ENCODE measurements at places on chromosomes 6 and 20.

DNA sequence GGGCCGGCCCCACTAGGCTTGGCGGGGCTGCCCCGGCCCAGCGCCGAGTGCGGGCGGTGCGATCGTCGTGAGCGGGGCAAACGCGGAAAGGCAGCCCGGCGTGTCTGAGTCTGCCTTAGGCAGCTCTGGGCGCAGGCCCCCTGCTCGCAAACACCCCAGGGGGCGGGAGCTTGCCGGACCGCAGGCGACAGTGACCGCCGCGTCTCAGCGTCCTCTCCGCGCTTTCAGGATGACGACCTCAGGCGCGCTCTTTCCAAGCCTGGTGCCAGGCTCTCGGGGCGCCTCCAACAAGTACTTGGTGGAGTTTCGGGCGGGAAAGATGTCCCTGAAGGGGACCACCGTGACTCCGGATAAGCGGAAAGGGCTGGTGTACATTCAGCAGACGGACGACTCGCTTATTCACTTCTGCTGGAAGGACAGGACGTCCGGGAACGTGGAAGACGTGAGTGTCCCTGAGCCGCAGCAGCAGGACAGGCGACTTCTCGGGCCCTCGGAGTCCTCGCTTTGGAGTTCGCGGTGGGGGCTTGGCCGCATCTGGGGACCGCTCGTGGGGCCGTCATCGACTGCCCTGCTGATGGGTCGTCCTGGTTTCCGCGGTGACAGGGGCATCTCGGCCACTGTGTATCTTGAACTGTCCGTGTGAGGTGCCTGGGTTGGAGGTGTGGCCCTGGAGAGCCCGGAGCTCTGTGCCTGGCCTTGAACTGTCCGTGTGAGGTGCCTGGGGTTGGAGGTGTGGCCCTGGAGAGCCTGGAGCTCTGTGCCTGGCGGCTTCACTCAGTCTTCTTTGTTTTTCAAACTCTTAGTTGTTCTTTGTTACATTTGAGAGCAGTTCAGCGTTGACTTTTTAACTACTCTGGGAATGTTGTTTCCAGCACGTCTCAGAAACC lies 786 bp downstream of the ADRM1 start:
- no peak for DNase-seq

GRCh38 chr6:38150681-38151296 lies 331.3 kb downstream of the ZFAND3 start:
- peak; percentile 40 for DNase-seq

DNA sequence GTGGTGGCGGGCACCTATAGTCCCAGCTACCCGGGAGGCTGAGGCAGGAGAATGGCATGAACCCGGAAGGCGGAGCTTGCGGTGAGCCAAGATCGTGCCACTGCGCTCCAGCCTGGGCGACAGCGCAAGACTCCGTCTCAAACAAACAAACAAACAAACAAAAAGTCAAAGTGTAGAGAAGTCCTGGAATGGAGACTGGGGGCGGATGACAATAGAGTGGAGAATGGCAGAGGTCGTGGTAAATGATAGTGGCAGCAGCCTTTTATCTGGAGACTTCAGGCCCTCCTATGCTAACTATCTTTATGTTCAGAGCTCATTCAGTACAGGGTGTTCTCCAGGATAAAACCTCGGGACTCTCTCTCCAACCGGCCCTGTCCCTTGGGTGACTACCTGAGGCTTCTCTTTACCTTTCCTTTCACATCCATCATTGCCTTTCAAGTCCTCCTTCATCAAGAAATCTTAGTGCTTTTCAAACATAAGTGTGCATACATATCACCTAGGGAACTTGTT lies 1.4 kb upstream of the FKBPL start:
- DNase-seq, result no peak

- DNase-seq, result no peak
Measured at GRCh38 chr6:150756173-150756572, 109.3 kb upstream of the MTHFD1L start.

DNA sequence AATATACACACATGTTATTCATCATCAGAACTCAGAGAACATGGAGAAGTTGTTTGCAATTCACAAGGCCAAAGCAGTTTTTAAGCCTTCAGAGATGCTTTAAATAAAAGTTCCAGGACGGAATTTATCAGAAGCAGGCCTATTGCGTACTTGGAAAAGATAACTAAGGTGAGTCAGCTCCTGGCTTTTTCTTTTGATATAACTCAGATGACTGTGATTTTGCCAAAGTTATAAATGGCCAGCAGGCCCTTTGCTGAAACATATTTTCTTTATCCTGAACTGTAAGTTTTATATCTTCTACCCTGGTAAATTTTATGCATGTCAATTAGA lies 55.0 kb upstream of the PLCB1 start:
- DNase-seq, result no peak

GRCh38 chr6:138430361-138431145 lies 26.5 kb downstream of the HEBP2 start:
- DNase-seq, result no peak

GRCh38 chr6:100614933-100615332 lies 150.2 kb upstream of the SIM1 start:
- DNase-seq, result no peak

DNA sequence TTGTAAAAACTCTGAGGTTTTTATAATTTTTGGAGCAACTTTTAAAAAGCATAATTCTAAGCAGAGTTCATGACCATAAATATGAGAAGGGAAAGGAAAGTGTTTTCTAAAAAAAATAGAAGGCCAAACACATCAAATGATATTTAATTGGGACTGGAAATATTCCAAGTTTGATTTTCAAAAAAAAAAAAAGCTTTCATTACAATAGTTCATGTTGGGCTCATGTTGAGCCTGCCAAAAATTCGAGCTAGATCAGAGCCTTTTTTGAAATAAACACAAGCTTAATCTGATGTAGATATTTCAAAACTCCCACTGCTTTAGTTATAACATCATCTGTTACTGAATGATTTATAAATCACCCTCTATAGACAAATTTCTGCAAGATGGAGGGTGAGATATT lies 163.4 kb upstream of the DEFB112 start:
- DNase-seq, result no peak

- no peak for DNase-seq
Measured at GRCh38 chr6:161683400-161683799, 409.5 kb upstream of the AGPAT4 start.

GRCh38 chr6:41579088-41579610 lies 33.0 kb downstream of the FOXP4 start:
- DNase-seq, result no peak

GRCh38 chr6:149855741-149856140 lies 8.4 kb downstream of the LRP11 start:
- no peak for DNase-seq

DNA sequence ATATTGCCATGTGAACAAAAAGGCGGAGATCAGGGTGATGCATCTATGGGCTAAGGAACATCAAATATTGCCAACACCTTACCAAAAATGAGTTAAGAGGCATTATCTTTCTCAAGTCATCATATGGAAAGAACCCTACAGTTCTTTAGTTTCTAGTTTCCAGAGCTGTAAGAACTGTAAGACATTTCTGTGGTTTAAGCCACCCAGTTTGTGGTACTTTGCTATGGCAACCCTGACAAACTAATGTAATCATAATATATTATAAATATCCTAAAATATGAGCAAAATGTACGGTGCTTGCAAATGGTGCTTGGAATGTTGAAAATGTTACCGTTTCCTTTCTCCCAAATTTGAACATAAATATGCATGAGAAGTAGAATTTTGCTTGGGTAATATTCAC lies 349.6 kb downstream of the PHF3 start:
- DNase-seq, result no peak

- no peak for DNase-seq
Measured at GRCh38 chr20:23166563-23166962, 80.4 kb upstream of the CD93 start.

DNA sequence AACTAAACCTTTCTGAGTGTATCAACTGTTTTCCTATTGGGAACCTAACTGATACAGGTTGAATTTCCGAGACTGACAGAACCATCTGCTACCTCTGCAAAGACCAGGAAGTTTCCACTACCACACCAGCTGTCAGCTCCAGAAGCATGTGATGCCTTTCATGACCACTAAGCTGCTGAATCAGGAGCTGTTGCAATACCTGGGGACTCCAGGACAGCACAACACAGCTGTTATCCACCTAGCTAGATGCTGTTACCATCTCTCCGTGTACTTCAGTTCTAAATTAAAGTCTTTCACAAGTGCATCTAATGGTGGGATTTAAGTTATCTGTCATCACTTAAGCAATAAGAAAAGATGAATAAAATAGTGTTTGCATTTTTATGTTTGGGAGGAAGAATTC lies 158.2 kb upstream of the IMPG1 start:
- DNase-seq, result no peak

DNA sequence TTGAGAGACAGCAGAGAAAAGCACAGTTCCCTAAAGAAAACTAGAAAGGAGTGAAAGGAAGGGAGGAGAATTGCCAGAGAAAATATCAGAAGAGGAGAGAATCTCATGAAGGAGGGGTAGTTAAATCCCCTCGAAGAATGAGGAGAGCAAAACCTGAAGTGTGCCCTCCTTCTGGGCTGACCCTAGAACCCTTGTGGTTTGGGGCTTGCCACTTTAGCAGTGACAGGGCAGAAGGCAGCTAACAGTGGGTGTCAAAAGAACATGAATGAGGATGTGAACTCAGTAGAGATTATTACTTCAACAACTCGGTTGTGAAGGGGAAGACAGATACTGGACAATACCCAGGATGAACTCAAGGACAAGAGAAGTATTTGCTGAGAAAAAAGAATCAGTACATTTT lies 73.6 kb downstream of the RALGAPA2 start:
- DNase-seq, result no peak

DNA sequence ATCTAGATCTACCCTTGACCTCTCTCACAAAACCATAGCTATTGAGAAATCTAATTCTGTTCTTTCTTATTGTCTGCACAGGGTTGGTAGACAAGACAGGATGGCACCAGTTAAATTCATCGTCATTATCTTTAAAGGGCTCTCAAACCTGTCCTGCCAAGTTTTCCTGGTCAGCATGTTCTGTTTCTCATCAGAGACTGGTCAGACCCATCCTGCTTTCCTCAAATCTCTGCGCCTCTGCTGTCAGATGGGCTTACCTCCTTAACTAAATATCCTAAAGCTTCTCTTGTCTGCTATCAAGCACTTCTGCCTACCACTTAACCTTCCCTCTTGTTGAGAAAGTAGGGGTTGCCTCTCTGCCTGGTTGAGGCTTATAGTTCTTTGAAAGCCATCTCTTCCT lies 125.2 kb downstream of the MYO6 start:
- DNase-seq, result no peak

Data from H1 (cell line).